ENCODE measurements at places on chromosomes 2 and 18. TPM values are rescaled to one million over a fixed set of nuclear protein-coding genes. Genes with fewer than 3 reads are reported as not detected.

Gene CFAP53
- total RNA-seq, result 0.27 TPM

Gene PLEKHH2
- total RNA-seq, result 7.2 TPM

Gene SPEG
- total RNA-seq, result 69.5 TPM

Gene KCNF1
- total RNA-seq, result not detected

Gene ONECUT2
- not detected for total RNA-seq

Gene ORC2
- 30.5 TPM for total RNA-seq

GRCh38 chr2:58044145-58044544, 2.5 kb upstream of the VRK2 start:
- DNase-seq, result no peak
- no peaks in the 10 kb centered on the region for H3K27me3 ChIP-seq
- H3K4me3 ChIP-seq, result no peak overlapping the region
- H3K36me3 ChIP-seq, result no peaks in the 10 kb centered on the region

DNA sequence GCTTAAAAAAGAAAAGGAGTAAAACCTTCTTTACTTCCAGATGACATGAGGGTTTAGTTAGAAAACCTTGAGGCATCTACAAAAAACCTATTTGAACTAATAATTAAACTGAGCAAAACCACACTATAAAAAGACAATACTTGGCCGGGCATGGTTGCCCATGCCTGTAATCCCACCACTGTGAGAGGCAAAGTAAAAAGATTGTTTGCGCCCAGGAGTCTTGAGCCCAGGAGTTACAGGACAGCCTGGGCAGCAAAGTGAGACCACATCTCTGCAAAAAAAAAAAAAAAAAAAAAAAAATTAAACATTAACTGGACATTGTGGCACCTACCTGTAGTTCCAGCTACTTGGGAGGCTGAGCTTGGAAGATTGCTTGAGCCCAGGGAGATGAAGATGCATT, 502.8 kb upstream of the LRRTM4 start:
- no peak overlapping the region for H3K4me3 ChIP-seq
- no peaks in the 10 kb centered on the region for H3K4me1 ChIP-seq
- no peak overlapping the region for H3K27ac ChIP-seq
- no peaks in the 10 kb centered on the region for H3K36me3 ChIP-seq
- DNase-seq, result no peak

- H3K27ac ChIP-seq, result peak overlapping the region; percentile 85
- peak; percentile 39 for DNase-seq
- H3K27me3 ChIP-seq, result peaks cover 13% of the 10 kb centered on the region
- H3K4me1 ChIP-seq, result peaks cover 19% of the 10 kb centered on the region
Measured at GRCh38 chr18:79507076-79507545, 111.4 kb downstream of the NFATC1 start.

DNA sequence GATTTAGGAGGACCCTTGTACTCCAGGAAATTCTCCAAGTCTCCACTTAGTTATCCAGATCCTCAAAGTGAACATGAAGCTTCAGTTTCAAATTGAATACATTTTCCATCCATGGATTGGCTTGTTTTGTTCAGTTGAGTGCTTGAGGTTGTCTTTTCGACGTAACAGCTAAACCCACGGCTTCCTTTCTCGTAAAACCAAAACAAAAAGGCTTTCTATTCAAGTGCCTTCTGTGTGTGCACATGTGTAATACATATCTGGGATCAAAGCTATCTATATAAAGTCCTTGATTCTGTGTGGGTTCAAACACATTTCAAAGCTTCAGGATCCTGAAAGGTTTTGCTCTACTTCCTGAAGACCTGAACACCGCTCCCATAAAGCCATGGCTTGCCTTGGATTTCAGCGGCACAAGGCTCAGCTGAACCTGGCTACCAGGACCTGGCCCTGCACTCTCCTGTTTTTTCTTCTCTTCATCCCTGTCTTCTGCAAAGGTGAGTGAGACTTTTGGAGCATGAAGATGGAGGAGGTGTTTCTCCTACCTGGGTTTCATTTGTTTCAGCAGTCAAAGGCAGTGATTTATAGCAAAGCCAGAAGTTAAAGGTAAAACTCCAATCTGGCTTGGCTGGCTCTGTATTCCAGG, at the start of gene CTLA4:
Gene CTLA4, plus strand, starts transcription at position 211 of the 640 bp plus-strand sequence. Its CDS starts 172 bp downstream, at position 383.
- H3K36me3 ChIP-seq, result no peaks in the 10 kb centered on the region
- H3K4me1 ChIP-seq, result no peaks in the 10 kb centered on the region
- DNase-seq, result no peak
- H3K27me3 ChIP-seq, result no peaks in the 10 kb centered on the region

DNA sequence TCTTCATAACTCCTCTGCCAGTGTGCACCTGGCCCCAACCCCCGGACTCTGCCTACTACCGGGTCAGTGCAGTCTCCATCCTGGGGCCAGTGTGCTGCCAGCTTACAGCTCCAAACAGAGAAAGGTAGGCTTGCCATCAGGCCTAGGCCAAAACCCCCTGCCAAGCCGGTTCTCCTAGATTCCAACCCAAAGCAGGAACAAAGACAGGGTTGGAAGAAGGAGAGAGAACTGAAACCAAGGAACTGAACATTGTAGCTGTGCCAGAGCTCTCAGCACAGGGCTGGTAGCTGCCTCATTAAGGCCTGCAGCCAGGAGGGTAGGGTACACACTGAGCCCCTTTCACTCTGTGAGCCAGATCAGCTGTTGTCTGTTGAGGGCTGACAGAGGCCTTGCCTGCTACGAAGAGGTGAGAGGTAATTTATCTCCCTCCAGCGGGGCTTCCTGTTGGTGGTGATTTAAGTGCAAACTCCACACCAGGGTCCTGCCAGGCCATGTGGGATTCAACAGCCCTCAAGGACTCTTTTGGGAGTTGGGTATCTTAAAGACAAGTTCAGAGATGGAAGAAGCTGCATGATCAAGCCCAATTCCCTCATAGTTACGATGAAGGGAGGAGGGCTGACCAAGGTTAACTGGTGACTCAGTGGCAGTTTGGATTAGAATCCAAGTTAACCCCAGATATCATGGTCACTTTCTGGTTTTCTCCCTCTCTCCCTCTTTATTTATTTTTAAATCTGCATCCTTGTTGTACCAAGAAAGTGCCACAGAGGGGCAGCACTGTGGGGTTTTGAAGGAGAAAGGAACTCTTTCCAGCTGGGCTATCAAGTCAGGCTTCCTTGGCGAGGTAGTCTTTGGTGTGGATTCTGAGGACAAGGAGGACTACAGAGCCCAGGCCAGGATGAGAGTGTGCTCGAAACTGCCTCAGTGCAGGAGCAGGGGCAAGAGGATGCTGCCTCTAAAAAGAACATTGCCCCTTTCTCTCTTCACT, 48.1 kb downstream of the CYRIA start:
- H3K36me3 ChIP-seq, result no peaks in the 10 kb centered on the region
- no peak overlapping the region for H3K4me3 ChIP-seq
- no peaks in the 10 kb centered on the region for H3K27me3 ChIP-seq
- no peaks in the 10 kb centered on the region for H3K4me1 ChIP-seq

- no peak overlapping the region for H3K4me3 ChIP-seq
- H3K27ac ChIP-seq, result no peak overlapping the region
- H3K36me3 ChIP-seq, result no peaks in the 10 kb centered on the region
- no peaks in the 10 kb centered on the region for H3K27me3 ChIP-seq
- no peak for DNase-seq
Measured at GRCh38 chr2:3876221-3876620, 172.8 kb downstream of the DCDC2C start.

DNA sequence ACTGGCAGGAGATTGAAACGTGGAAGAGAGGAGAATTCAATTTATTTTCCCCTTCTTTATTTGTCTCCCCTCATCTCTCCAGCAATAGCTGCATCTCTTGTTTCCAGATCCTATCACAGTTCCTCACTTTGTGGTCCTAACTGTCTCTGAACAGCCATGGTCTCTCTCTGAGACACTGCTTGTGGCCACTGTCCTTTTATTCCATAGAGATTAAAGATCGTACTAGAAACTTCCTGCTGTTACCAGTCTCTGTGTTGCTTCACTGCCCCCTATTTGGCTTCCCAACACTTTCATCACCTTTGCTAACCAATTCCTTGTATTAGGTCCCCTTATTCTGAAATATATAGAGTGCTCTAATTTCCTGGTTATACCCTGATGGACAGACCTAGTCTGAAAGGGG, 48.9 kb upstream of the CAVIN2 start:
- no peaks in the 10 kb centered on the region for H3K36me3 ChIP-seq
- H3K4me1 ChIP-seq, result no peaks in the 10 kb centered on the region
- H3K27ac ChIP-seq, result no peak overlapping the region

DNA sequence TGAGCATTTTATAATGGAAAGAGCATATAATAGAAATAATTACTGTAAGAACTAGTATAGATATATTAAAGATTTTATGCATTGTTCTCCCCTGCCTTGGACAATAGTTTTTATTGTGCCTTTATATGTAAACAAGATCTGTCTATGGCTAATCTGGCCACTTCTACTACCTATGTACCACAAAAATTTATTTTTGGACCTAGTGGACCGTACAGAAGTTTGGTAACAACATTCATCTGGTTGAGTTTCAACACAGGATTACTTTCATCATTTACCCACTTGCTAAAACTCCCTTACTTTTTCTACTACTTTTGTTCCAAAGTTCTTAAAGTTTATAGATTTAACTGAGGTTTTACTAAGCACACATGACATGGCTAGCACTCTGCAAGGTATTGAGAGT, 13.2 kb upstream of the MYOM1 start:
- no peaks in the 10 kb centered on the region for H3K27me3 ChIP-seq
- no peaks in the 10 kb centered on the region for H3K36me3 ChIP-seq
- no peaks in the 10 kb centered on the region for H3K4me1 ChIP-seq
- no peak overlapping the region for H3K4me3 ChIP-seq
- H3K27ac ChIP-seq, result no peak overlapping the region

DNA sequence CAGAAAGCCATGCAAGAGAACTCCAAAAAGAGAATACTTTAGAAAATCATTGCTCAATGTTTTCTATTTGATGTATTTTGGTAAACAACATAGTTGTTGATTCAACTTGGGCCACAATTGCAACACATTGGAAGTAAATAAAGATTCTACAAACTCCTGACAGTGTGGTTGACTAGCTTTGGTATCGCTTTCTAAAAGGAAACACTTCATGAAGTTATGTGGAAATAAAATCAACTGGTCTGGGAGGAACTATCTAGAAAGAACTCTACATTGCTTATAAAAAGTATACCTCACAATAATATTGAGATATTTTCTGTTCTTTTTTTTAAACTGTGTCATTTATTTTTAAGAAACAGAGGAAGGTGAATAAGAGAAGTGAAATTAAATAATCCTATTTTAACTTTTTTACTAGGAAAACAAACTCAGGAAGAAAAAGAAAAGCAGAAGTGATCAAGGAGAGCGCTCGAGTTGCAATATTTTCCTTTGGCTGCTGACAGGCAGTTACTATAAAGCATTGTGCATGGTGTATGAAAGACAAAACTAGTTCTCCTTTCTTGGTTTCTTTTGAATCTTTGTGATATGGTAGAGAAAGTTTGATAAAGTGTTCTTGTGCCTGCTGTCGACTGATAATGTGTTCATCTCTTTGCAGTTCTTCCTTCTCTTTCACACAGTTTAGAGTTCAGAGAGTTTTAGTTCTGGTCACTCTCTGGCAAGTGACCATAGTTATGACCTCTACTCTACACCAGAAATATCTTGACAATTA, 3.0 kb downstream of the DHRS9 start:
- H3K4me3 ChIP-seq, result no peak overlapping the region
- no peaks in the 10 kb centered on the region for H3K4me1 ChIP-seq
- H3K36me3 ChIP-seq, result no peaks in the 10 kb centered on the region
- DNase-seq, result no peak

DNA sequence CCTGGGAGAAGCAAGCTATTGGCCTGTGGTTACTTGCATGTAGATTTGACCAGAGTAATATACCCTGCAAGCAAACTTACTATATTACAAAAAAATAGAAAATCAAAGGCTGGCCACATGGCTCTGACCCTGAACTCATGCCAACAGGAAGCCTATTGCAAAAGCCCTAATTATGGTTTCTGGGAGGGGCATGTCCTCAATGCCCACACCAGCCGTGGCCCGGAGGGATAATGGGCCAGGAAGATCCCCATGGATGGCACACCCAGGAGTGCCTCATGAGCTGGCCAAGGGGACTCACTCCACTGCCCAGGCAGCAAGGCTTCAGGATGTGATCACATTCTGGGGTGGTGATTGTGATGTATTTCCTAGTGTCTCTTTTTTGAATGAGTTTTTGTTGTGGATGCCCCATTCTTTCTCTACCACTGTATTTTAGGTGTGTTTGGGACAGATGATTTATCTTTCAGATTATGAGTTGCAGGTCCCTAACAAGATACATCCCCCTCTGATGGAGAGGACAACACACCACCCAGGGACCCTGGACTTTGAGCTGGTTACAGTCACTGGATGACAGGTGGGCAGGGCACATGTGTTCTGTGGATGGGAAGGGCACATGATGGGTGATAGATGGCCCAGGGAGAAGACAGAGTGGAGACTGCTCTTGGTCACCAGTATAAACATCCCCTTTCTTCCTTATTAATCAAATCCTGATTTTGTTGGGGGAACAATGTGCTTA, 18.7 kb upstream of the TFCP2L1 start:
- H3K4me3 ChIP-seq, result no peak overlapping the region
- H3K4me1 ChIP-seq, result no peaks in the 10 kb centered on the region
- DNase-seq, result peak; percentile 40
- H3K36me3 ChIP-seq, result no peaks in the 10 kb centered on the region
- peaks cover 9% of the 10 kb centered on the region for H3K27me3 ChIP-seq
